ENCODE measurements at places on chromosomes 6 and 20.

- DNase-seq = peak; percentile 28
Observed at GRCh38 chr6:34543421-34543820, 12.7 kb downstream of the SPDEF start.

GRCh38 chr6:22067671-22068070, 229.2 kb downstream of the PRL start:
- DNase-seq = peak; percentile 75

DNA sequence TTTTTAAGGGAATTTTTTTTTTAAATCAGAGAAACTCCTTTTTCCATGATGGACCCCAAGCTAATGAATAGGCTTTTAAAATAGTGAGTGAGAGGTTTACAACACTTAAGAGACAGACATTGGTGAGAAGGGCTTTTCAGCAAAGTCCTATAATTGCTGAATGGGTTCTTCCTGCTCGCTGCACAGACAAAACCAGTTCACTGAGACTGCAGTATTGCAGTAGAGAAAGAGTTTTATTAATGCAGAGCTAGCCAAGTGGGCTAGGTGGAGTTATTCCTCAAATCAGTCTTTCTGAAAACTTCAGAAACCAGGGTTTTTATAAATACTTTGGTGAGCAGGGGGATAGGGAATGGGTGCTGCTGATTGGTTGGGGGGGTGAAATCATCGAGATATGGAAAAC, 3.2 kb upstream of the SLC2A10 start:
- no peak for DNase-seq

GRCh38 chr6:147900247-147900830, 391.8 kb downstream of the SAMD5 start:
- DNase-seq = no peak

DNA sequence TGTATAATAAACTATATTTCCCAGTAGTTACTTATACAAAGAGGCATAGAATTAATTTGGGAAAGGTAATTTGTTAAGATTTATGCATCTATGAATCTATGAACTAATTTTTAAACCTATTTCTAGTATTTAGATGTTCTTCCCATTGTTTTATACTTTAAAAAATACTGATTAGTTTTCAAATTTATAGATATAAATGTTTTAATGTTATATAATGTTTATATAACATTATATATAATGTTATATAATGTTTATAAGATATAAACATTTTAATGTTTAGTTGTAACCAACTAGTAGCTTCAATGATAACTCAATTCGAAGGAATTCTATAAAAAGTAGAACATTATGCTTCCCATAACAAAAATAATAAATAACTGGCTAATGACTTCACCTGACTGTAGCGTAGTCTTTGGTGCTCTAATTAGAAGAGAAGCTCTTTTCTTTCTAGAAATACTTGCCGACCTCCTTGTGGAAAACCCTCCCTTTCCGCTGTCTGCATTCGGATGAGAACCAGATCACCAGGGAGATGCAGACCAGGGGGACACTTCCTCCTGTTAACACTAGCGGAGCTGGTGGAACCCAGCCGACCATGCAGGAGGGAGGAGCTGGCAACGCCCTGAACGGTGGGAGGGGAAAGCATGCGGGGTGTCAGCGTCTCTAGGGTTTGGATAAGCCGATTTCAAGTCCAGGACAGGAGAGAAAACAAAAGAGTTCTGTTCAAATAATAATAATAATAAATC, 158.4 kb downstream of the OR2B2 start:
- peak; percentile 85 for DNase-seq

- no peak for DNase-seq
Observed at GRCh38 chr6:99668036-99668705, 61.5 kb downstream of the PRDM13 start.

GRCh38 chr20:11337361-11338130, 580.1 kb upstream of the BTBD3 start:
- DNase-seq = no peak

GRCh38 chr6:5682530-5682929, 324.2 kb downstream of the NRN1 start:
- DNase-seq = no peak

DNA sequence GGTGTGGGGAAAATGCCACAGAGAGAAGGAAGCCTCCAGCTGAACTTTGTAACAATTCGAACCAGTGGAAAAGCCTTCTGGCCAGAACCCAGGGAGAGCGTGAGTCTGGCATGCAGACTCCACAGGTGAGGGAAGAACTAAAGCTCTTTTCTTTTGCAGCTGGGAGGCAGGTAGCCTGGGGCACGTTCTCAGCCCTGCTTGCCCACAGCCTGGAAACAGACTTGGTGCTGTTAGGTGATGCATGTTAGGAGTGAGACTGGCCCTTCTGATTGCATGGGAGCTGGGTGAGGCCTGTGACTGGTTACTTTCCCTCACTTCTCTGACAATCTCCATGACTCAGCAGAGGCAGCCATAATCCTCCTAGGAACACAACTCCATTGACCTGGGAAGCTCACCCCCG, 34.2 kb downstream of the PROKR2 start:
- no peak for DNase-seq

GRCh38 chr6:142026471-142026870, 106.3 kb upstream of the GJE1 start:
- DNase-seq = no peak

- DNase-seq = no peak
Observed at GRCh38 chr6:170461111-170461510, 92.0 kb downstream of the PSMB1 start.

- no peak for DNase-seq
Observed at GRCh38 chr6:170087941-170088581, 202.8 kb downstream of the DLL1 start.

DNA sequence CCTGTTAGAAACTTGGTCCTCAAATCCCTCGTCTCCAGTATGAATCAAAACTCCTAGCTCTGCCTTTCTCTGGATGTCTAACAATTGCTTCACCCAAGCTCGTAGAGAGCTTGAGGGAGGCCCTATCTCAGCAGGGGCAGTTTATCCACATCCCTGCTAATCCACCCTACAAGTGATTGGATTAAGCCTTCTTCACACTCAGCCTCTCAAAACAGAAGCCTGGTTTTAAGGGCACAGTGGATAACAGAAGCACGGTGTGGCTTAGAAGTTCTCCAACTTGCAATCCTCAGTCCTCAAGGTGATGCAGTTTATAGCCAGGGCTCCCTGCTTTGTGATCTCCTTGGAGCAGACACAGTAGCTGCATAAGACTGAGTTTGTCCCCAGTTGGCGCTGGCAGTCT, 383.9 kb downstream of the KIF16B start:
- no peak for DNase-seq

- DNase-seq = peak; percentile 21
Observed at GRCh38 chr6:88952065-88952704, 11.2 kb downstream of the RNGTT start.

GRCh38 chr6:119497988-119498727, 148.6 kb upstream of the MAN1A1 start:
- DNase-seq = no peak

- DNase-seq = no peak
Observed at GRCh38 chr20:41147767-41148191, 10.4 kb downstream of the PLCG1 start.

DNA sequence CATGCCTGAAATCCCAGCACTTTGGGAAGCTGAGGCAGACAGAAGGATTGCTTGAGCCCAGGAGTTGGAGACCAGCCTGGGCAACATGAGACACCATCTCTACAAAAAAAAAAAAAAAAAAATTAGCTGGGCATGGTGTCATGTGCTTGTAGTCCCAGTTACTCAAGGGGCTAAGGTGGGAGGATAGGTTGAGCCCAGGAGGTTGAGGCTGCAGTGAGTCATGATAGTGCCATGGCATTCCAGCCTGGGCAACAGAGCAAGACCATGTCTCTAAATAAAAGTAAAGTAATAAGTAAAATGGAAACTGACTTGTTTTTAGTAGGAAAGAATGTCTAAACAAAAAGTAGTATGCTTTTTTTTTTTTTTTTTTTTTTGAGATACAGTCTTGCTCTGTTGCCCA, 240.7 kb downstream of the ARID1B start:
- no peak for DNase-seq

- peak; percentile 67 for DNase-seq
Observed at GRCh38 chr6:20952699-20953474, 418.6 kb downstream of the CDKAL1 start.

GRCh38 chr6:158070513-158070912, 88.8 kb downstream of the SYNJ2 start:
- DNase-seq = no peak

- peak; percentile 10 for DNase-seq
Observed at GRCh38 chr20:21272279-21272678, 30.9 kb upstream of the XRN2 start.

GRCh38 chr20:19742974-19743639, 15.0 kb upstream of the RIN2 start:
- no peak for DNase-seq

DNA sequence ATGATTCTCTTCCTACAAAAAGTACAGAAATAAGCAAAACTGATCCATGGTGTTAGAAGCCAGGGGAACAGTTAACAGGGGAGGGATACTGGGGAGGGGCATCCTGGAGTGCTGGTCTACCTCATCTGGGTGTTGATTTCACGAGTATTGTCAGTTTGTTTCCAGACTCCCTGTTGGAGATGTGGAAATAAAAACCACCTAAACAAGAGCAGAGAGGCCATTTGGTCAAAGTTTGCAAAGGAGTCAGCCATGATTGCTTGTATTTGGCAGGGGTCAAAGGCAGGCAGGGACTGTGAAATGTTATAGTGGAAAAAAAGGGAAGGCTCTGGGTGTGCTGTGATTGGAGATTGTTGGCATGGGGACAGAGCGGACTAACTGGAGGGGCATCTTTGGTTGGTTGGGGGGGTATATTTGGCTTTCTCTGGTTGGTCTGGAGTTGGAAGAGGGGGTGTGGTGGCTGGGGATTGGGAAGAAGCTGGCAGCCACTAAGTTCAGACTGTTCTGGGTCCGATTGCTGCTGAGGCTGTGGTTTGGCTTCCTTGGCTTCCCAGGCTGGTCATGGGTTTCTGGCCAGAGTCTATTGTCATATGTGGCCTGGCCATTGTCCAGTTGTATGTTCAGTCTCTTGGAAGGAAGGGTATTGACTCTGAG, 14.9 kb upstream of the PANK2 start:
- no peak for DNase-seq

GRCh38 chr6:42124223-42124836, 18.1 kb downstream of the C6orf132 start:
- no peak for DNase-seq

DNA sequence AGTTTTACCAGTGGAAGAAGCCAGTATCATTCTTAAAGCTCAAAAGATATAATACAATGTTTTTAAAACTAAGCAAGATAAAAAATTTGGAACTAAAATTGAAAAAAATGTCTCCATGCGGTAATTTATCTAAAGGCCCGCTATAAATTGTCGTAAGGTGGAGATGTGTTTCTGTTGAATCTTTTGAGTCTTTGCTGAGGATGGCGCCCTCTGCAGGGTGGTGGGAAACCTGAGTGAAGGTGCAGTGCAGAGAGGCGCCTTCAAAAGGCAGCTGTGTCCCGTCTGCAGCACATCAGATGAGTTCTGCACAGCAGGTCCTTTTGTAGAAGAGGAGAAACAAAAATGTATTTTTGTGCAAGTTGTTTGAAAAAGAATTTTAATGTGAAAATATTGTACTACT, 29.4 kb upstream of the KIF25 start:
- no peak for DNase-seq

DNA sequence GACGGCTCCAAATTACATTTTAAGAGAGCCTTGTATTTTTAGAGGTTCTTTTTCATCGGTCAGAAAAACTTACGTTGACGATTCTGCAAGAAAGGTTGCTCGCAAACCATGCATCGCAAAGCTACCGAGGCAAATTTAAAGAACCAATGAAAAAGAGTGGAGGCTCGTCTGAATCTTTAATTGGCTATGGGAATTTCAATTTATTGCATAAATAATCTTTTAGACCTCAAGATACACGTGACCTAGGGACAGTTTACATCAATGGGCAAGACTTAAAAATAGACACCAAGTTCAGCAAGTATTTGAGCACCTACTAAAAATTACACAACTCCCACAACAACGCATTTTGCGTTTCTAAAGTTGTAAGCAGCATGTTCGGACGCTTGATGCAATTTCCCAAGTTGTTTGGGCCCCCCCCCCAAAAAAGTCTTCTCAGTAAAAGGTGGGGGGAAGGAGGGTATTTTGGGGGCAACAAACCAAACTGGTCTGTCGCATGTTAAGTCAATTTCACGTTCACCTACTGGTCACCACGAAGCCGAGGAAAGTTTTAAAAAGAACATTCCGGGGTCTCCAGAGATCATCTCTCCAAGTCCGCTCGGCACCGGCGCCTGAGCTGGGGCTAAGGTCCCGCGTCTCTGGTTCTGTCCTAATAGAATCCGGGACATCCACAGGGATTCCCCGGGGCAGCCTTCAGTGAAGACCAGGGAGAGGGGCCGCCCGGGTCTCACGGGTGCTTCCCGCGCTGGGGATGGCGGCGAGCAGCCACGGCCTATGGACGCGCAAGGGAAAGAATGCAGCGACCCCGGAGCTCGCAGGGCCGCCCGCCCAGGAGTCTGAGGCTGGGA, 851 bp downstream of the SNX5 start:
- peak; percentile 36 for DNase-seq

GRCh38 chr6:150549007-150549406, 50.7 kb upstream of the PLEKHG1 start:
- no peak for DNase-seq

DNA sequence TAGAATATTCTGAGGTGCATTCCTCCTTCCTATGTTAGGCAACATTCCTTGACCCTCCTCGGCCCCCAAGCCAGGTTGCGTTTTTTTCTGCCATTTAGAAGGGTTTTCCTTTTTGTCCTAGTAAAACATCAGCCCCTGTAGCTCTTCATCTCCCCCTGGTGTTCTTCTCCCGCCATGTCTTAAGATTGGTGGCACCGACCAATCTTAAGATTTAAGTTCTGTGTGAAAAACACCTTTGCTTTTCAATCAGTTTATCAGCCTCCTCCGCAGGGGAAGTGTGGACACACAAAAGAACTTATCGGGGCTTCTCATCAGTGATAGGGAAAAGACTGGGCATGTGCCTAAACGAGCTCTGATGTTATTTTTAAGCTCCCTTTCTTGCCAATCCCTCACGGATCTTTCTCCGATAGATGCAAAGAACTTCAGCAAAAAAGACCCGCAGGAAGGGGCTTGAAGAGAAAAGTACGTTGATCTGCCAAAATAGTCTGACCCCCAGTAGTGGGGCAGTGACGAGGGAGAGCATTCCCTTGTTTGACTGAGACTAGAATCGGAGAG, 719 bp upstream of the EDN1 start:
- peak; percentile 73 for DNase-seq

DNA sequence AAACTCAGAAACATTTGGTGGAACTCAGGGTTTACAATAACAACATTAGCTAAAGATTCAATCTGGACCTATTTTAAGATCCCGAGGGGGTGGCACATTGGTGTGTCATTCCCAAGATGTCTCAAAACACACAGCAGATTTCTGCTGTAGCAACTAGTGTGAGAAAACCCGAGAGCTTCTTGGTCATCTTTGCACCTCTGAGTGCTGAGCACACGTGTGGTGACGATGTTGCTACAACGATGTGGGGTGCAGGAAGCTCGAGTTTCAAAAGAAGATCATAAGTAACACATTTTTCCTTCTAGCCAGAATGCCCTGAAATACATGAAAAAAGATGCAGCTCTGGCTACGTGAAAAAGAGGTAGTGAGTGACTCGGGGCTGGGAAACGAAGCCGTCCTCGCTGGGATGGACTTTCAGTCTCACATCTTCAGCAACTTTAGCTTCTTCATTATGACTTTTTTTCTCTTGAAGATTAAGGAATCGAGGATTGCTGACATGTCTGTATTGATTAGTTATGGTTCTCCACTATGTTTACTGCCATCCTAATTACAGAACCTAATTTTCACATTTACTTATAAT, 1.5 kb downstream of the RAMACL start:
- DNase-seq = peak; percentile 63
